ENCODE measurements at places on chromosomes 2 and 18.
A peak's percentile ranks its signal among the peaks of the same experiment; 100 is the strongest.

DNA sequence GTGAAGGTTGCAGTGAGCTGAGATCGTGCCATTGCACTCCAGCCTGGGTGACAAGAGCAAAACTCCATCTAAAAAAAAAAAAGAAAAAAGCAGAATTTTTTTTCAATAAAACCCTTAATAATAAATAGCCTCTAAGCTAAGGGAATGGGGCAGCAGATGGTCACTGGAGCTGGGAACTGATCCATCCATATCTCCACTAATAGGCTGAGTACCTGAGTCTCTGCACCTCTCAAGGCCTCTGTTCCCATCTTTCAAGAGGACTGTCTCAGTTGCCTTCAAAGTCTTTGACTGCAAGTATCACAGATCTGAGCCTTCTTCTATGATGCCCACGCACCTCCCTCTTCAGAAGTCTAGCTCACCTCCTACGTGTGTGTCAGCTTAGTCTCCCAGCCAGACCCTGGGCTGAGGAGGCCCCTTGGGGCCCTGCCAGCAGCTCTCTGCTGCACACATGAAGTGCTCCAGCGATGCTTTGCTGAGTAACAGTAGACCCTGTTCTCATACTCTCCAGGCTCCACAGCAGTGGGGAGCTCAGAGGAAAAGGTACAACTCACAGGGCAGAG is 32.9 kb downstream of the ST8SIA5 start:
- DNase-seq, result no peak

DNA sequence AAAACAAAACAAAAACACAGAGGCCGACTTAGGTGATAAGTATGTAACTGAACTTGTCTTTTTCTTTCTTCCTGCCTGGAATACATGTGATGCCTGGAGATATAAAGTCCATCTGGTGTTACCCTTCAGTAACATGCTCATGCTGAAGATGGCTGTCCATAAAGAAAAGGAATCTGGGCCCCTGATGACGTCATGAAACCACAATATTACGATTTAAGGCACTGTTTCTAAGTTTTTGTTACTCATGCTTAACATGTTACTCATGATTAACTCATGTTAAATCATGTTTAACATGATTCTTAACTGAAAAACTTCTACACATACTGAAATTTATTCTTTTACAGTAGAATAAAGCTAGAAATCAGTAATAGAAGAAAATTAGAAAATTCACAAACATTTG is 49.0 kb downstream of the STRADB start:
- no peak for DNase-seq

GRCh38 chr2:24820175-24820513 is 26.9 kb downstream of the CENPO start:
- no peak for DNase-seq

- DNase-seq, result peak; percentile 3
Measured at GRCh38 chr18:37714691-37715090, 149.1 kb upstream of the CELF4 start.

GRCh38 chr2:168025487-168026202 is 221.8 kb downstream of the STK39 start:
- DNase-seq, result no peak

DNA sequence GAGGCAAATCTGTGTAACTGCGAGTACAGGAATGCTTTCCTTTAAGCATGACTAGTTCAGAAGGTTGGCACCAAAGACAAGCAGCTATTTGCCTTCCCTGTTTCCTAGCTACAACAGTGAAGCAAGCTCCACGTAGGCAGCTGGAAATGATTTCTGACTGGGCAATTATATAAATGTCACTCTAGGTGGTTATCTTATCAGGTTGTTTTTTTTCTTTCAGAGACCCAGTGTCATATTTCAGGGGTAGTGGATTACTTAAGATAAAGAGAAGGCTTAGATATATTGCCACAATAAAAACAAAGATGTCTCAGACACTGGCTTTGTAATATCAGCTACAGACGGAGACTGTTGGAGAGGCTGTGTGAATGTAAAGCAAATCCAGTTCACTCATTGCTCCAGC is 748.9 kb upstream of the NXPH2 start:
- peak; percentile 32 for DNase-seq

DNA sequence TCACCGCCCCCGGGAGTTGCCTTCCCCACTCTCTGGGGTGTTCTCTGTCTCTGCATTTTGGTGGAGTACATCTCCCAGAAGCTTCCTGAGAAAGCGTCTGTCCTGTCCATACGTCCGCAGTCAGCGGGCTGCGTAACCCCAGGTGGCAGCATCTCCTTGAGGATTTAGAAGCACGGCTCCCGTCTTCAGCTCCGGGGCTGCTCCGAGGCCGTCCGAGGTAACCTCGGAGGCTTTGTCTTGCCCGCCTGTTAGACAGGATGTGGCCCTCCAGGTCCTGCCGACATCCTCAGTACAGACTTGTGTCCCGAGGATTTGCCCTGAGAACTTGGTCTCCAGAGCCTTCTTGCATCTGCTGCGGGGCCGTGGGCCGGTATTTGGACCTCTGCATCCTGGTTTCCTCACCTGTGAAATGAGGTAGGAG is 58.4 kb downstream of the CTDP1 start:
- DNase-seq, result no peak

- DNase-seq, result no peak
Measured at GRCh38 chr2:88810017-88810416, 118.5 kb downstream of the RPIA start.

GRCh38 chr2:106160786-106161261 is 33.3 kb downstream of the UXS1 start:
- no peak for DNase-seq

GRCh38 chr2:201452058-201452921 is 750 bp downstream of the STRADB start:
- DNase-seq, result no peak

- DNase-seq, result no peak
Measured at GRCh38 chr2:10303694-10304378, 1.1 kb downstream of the HPCAL1 start.

DNA sequence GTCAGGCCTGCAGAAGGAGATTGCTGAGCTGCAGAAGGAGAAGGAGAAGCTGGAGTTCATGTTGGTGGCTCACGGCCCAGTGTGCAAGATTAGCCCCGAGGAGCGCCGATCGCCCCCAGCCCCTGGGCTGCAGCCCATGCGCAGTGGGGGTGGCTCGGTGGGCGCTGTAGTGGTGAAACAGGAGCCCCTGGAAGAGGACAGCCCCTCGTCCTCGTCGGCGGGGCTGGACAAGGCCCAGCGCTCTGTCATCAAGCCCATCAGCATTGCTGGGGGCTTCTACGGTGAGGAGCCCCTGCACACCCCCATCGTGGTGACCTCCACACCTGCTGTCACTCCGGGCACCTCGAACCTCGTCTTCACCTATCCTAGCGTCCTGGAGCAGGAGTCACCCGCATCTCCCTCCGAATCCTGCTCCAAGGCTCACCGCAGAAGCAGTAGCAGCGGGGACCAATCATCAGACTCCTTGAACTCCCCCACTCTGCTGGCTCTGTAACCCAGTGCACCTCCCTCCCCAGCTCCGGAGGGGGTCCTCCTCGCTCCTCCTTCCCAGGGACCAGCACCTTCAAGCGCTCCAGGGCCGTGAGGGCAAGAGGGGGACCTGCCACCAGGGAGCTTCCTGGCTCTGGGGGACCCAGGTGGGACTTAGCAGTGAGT is 19.4 kb downstream of the FOSL2 start:
- no peak for DNase-seq

DNA sequence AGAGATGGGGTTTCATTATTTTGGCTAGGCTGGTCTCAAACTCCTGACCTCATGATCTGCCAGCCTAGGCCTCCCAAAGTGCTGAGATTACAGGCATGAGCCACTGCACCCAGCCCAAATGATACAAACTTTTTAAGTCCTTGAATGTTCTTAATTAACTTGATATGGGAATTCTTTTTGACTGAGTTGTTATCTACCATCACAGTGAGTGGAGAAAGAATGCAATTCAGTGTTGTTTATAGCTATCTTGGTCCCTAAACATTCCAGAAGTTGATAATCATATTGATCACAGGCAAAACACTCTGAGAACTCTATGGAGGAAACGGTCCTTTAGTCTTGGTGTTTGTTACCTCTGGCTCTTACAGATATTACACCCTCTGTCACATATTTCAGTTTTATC is 1072.5 kb downstream of the SUCLG1 start:
- DNase-seq, result no peak

DNA sequence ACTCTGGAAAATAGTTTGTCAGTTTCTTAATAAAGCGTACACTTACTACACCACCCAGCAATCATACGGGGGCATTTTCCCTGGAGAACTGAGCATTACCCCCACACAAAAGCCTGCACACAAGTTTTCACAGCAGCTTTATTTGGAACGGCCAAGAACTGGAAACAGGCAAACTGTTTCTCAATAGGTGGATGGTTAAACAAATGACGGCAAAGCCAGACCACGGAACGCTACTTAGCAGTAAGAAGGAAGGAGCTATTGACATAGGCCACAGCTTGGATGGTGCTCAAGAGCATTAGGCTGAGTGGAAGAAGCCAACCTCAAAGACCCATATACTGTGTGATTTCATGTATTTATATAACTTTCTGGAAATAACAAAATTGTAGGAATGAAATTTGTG is 9.0 kb downstream of the MALL start:
- no peak for DNase-seq

DNA sequence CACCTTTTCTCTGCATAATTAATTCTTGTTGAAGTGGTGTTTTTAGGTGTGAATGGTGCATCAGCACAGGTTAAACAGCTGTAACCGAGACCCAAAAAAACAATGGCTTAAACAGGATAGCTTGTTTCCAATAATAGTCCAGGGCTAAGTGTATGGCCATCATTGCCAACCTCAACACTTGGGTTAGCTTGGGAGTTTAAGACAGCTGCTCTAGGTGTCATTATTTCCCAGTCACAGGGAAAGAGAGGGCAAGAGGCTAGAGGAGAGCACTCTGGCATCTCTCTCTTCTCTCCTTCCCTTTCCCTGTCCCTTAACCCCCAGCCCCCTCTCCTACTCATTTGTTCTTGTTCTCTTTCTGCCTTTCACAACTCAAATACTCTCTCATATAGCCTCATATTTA is 21.1 kb downstream of the BIRC6 start:
- DNase-seq, result no peak

DNA sequence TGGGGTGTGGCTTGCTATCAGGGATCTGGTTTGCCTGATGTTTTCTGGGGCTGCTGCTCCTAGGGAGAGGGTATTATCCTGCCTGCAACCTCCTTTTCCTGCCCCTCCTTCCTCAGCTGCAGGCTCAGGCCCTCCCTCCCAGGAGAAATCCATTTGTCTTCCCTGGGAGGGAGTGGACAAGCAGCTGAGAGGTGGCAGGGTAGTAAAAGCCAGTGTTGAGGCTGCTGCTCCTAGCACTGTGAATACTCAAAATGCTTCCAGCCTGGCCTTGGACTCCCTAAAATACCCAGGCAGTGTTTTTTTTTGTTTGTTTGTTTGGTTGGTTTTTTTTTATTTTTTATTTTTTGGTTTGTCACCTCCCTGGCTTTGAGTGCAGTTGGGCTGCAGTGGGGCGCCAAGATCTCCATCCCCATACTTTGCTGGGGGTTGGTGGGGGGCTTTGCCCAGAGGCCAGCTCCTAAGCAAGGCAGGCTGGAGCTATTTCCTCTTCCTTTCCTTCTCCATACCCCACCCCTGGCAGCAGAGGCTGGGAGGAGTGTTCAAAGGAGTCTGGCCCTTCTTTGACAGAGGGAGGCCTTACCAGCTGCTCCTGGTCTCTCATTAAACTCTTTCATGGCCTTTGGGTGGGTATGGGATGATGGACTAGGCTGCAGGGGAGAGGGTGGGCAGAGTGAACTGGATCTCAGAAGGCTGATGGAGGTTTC is 13.6 kb downstream of the HOXD3 start:
- DNase-seq, result no peak

- no peak for DNase-seq
Measured at GRCh38 chr2:100213595-100213994, 71.2 kb upstream of the AFF3 start.

- no peak for DNase-seq
Measured at GRCh38 chr2:39519886-39520285, 82.8 kb upstream of the MAP4K3 start.

DNA sequence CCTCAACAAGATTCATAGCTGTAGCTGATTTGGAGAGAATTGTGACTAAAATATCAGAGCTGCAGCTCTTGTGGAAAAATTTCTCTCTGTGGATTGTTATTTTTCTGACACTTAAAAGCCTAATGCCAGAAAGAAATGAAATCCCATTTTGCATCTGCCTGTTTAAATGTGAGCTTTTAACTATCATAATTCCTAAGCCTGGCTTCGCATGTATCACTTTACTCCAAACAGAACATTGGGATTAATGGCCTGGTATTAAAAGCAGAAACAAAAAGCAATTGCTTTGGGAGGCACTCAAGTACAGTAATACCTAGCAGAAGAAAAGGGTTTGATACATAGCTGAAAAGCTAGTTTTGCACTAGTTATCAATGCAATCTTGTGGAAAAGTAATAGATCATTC is 164.2 kb upstream of the FSHR start:
- no peak for DNase-seq

DNA sequence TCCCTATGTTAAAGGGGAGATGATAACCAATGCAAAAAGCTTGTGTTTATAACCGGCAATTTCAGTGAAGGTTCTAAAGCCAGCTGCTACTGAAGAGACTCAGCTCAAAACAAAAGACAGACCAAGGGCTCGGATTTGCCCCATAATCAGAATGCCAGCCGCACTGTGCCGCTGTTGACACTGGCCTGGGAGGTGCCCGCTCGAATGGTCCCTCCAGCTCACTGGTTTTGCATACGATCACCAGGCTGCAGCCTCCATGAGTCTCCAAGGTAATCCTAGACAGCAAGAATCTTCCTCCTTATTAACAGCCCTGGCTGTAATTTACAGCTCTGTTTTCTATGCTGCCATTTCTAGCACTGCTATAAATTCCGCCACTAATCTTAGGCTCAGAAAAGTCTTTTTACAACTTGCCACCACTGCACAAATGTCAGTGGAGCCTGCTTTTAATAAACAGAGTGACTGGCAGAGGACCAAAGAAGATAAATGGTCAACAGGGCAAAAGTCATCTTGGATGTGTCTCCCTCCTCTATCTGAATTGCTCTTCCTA is 155.7 kb upstream of the SH3BP4 start:
- DNase-seq, result no peak

- peak; percentile 4 for DNase-seq
Measured at GRCh38 chr18:63366213-63367052, 573 bp downstream of the KDSR start.

GRCh38 chr2:2266699-2267449 is 64.2 kb downstream of the MYT1L start:
- no peak for DNase-seq

- peak; percentile 40 for DNase-seq
Measured at GRCh38 chr2:47520825-47521665, 118.1 kb downstream of the MSH2 start.

DNA sequence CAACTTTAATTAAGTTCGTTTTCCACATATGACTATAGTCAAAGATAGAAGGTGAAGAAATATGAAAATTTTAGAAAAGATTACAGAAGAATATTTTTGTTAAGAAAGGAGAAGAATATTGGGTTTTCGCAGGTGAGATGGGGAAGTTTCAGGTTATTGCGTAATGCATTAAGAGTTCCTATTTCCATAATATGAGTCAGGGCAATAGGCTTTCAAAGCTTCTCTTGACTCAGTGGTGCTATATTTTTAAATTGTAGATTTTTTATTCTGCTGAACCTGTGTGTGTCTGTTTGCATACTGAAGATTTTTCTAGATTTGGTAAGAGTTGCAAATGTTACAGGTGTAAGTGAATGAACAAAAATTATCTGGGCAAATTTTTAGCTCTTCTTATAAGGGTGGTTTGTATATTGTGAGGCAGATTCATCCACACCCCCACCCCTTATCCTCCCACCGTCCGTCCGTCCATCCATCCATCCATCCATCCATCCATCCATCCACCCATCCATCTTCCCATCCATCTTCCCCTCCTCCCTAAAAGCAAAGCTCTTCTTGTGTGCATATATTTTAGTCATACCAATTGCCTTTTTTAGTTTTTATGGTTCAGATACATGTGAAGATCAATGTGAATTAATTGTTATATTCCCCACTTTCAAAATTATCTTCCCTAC is 69.6 kb downstream of the MYO1B start:
- DNase-seq, result no peak
